ENCODE measurements at places on chromosomes 7 and 10.
A peak's percentile ranks its signal among the peaks of the same experiment; 100 is the strongest.

DNA sequence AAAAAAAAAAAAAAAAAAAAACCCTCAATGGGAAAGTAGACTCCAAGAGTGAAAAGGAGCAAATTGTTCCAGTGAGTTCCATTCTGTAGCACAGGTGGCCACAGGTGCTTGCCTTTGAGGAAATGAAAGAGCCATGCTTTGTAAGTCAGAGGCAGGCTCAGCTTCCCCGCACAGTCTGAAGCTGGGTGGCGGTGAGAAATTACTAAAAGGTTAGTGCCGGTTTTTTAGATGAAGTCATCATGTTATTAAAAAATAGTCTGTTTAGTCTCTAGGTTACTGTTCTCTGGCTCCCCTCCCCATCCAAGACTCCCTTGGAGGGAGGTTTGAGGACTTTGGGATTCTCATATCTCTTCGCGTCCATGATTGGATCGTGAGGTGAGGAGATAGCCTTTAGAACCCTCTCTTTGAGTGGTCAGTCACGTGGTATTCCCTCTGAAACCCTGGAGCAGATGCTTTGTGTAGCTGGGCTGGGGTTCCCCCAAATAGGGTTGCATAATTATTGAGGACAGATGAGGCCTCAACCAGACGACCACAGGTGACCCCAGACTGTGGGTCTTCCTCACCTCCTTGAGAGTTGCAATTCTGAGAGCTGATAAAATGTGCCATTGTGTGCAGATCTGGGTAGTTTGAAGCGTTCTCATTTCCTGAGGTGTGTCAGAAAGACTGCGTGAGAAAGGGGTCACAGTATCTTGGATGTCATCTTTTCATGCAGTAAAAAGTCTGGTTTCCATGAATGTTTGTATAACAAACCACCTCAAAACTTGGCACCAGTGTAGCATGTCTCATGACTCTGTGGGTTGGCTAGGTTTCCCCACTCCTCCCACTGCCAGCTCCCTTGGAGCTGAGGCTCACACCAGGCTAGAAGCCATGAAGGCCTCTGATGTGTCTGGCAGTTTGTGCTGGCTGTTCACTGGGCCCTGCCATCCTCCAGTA is 27.1 kb downstream of the OGDH start:
- DNase-seq = peak; percentile 34

- DNase-seq = no peak
These were observed 45.5 kb upstream of the CYTH3 start for GRCh38 chr7:6317797-6318438.

DNA sequence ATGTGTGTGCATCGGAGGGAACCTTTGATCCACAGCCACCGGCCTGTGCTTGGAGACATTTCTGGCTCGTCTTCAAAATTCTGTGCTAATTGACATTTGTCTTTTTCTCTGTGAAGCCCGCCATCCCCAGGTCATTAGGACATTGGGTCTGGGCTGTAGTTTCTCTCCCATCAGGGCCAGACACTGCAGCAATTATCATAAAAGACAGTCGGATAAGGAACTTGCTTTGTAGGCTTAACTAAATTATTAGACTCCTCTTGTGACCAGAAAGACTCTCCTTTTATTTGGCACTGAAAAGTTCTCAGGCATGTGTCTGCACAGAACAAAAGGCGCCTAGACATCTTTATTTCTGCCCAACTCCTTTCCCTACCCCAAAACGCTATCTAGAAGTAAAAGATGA is 49.1 kb upstream of the NPTX2 start:
- DNase-seq = no peak

- no peak for DNase-seq
These were observed 26.1 kb downstream of the ABCB1 start for GRCh38 chr7:87574630-87575029.

DNA sequence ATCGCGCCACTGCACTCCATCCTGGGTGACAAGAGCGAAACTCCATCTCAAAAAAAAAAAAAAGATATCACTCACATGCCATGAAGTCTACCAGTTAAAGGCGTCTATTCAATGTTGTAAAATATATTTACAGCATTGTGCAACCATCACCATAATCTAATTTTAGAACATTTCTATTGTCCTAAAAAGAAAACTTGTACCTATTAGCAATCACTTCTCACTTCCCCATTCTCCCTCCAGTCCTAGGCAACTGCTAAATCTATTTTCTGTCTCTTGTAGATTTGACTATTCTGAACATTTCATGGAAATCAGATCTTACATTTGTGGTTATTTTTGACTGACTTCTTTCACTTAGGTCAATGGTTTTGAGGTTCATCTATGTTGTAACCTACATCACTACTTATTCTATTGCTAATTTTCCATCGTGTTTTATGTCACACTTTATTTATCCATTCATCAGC is 25.2 kb upstream of the OTUD1 start:
- DNase-seq = no peak

GRCh38 chr10:10366836-10367235 is 650.8 kb upstream of the CELF2 start:
- no peak for DNase-seq

GRCh38 chr10:74960670-74961069 is 134.3 kb downstream of the KAT6B start:
- DNase-seq = no peak

GRCh38 chr10:70381471-70382421 is 679 bp downstream of the LRRC20 start:
- DNase-seq = no peak

DNA sequence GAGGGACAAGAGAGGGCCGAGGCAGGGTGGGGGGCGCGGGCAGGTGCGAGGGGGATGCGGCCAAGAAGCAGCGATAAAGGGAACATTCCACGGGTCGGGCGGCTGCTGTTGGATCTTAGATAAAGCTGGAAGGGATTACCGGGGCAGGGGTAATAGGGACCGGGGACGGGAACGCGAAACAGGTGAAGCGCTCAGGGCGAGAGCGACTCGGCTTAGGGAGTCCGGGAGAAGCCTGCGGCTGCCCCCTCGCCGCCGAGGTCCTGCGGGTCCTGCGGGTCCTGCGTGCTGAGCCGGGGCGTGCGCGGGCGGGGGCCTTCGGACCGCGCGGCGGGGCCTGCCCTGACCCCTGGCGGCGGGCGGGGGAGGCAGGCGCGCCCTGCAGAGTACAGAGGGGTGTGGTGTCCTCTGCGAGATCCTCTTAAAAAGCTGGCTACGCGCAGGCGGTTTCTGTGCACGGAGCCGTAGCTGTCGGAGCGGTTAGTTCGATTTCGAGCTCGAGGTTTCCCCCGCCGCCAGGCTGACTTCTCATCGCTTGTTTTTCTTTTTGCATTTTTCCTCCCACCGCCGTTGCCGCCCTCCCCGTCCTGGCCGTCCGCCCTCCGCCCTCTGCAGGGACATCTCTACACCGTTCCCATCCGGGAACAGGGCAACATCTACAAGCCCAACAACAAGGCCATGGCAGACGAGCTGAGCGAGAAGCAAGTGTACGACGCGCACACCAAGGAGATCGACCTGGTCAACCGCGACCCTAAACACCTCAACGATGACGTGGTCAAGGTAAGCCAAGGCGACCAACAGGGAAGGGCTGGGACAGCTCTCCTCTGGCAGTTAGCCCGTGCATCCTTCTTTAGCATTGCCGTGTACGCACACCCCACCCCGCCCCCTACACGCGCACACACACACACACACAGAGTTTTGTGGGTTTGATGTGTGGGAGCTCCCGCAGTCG is 1.4 kb downstream of the CAV1 start:
- DNase-seq = no peak

- no peak for DNase-seq
These were observed 305.5 kb upstream of the NRG3 start for GRCh38 chr10:81569488-81569887.

DNA sequence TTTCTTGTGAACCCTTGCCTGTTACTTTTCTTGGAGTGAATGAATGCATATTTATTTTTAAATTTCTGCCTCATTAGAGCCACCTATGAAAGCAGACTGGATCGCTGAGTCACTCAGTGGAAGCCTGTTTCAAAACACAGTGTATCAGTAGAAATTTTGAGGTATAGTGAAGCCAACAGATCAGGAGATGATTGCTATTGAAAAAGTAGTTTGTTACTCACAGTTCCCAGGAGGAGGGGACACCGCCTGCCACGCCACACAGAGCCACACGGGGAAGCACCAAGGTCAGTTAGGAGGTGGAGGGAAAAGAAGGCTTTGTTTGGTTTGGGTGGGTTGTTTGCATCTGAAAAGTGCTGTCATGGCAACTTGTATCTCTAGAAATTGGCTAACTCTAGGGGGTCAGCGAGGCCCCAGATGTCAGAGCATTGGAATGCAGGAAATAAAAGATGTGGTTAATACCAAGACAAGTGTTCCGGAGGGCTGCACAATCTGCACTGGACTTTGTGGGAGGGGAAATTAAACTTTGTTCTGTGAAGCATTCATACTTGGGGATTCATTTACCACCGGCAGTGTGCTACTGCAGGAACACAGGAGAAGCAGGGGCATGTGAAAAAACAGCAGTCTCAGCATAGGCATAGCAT is 106.4 kb upstream of the SDK1 start:
- DNase-seq = no peak

GRCh38 chr7:46150721-46151120 is 229.6 kb upstream of the IGFBP3 start:
- DNase-seq = no peak

- DNase-seq = no peak
These were observed 1181.3 kb upstream of the AUTS2 start for GRCh38 chr7:68417002-68417401.

- DNase-seq = no peak
These were observed 13.9 kb downstream of the GPER1 start for GRCh38 chr7:1101563-1102431.

GRCh38 chr10:21084700-21085099 is 187.6 kb upstream of the NEBL start:
- no peak for DNase-seq

GRCh38 chr7:4763794-4764185 is 11.6 kb upstream of the AP5Z1 start:
- no peak for DNase-seq

DNA sequence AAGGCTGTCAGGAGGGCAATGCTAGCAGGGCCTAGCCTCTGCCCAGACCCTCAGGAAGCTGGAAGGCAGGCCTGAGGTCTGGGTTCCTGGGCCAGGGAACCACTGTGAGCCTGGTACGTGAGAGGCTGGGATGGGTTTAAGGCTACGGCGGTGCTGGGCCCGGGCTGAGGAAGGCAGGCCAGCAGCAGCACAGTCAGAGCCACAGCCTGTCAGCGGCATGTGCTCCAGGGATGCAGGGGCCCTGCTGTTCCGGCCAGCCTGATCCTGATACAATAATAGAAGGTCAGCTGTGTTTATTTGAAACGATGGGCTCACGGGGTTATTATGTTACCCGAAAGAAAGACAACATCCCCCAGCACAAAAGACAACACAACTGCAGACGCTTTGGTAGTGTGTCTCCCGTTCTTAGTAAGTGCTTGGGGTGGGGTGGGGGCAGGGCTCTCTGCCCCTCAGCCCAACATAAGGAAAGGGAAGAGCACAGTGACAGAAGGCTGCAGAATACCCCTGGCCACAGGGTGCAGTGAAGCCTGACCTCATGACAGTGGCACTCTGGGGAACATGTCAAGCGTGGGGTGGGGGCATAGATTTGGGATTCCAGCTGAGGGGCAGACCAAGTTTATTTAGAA is 95.0 kb downstream of the COL13A1 start:
- no peak for DNase-seq

DNA sequence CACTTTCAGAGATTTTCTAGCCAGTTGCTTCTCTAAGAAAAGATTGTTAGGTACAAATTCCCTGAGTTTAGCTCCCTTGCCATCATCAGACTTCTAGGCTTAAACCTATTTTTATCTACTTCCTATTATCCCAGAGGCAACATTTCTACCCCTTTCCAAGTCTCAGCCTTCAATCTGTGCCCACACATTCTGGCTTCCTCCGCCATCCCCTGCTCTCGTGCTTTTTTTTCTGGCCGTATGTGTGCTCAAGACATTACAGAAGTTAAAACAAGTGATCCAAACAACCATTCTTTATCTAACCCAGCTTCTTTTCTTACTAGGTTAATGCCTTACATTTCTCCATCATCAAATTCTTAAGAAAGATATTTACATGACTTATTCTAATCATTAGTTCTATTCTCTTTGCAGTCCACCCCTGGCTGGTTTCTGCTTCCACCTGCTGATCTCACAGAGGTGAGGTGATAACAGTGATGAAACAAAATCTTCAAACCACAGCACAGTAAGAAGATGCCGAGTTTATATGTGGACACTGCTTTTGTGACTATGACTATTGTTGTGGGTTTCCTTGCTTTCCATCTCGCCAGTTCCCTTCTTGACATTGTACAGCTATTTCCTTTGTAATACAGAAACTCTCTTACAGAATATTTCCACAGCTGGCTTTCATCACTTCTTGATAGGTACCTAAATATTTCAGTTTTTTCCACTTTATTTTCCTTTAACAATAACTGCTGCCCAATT is 18.3 kb upstream of the CDK6 start:
- no peak for DNase-seq

GRCh38 chr10:48799341-48800006 is 114.8 kb downstream of the WDFY4 start:
- DNase-seq = no peak
